ENCODE measurements at places on chromosomes 7 and 10.

GRCh38 chr7:7563269-7563668, 3.4 kb upstream of the MIOS start:
- DNase-seq = no peak

DNA sequence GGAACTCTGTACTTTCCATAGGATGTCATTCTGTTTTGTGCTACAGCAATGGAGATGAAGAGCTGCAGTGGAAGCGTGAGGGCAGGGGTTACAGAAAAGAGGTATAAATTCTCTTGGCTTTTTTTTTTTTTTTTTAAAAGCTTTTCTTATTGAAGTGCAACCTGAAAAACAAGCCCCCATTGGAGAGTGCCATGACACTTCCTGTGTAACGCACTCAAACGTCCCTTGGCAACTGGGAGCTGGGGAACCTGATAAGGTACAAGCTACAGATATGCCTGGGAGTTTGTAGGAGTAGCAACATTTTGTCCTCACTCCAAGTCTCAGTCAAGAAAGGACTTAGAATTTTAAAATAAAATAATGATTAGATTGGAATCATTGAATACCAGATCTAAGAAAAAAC, 512.1 kb downstream of the RPS24 start:
- no peak for DNase-seq

- no peak for DNase-seq
These were observed 151.5 kb upstream of the EEPD1 start for GRCh38 chr7:36001546-36001945.

DNA sequence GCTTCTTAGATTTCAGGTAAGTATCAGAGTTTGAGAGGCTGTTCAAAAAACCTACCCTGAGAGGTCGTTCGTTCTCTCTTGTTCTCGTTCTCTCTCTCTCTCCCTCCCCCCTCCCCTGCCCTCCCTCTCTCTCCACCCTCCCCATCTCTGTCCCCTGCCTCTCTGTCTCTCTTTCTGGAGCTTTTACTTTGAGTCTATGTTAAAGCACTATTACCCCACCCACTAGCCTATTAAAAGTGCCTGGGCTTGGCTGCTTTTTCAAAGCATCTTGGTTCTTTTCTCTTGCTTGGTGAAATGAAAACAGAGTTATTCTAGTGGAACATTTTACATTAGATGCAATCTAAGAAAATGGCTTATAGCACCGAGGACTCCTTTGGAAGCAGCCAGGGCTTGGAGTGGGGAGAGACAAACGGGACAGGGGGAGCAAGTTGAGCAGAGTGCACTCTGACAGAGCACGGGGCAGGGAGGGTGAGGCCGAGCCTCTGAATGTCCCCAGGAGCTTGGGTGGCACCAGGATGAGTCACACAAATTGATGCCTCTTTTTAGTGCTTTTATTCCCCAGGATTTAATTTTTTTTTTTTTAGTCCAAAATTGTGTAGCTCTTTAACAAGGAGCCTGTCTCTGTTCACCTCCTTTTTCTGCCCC, 134.3 kb downstream of the CFAP58 start:
- no peak for DNase-seq

DNA sequence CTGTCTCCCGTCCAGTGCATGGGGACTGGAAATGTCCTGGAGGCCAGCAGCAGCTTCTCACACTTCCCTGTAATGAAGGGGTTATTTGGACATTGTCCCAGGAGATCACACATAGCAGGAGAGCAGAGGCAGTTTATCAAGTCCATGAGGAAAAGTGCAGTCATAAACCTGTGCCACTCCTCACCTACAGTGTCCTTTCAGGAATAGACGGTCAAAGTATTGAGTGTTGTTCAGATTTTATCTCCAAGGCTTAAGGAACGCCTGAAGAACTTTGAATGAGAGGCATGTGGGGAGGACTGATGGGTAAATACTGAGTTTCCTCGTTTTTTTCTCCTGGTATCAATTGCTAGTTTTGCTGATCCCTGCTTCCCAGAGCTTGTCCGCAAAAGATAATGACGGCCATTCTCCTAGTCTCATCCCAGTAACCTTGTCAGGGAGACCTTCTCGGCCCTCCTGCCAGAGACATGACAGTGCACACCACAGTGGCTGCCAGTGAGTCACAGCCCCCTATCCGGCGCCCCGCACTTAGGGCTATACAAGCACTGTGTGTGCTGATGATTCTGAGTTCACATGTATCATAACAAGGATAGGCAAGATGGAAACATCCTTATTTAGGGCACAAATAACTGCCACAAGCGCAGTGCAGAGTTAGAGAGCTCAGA, 495.5 kb upstream of the MGMT start:
- DNase-seq = no peak

DNA sequence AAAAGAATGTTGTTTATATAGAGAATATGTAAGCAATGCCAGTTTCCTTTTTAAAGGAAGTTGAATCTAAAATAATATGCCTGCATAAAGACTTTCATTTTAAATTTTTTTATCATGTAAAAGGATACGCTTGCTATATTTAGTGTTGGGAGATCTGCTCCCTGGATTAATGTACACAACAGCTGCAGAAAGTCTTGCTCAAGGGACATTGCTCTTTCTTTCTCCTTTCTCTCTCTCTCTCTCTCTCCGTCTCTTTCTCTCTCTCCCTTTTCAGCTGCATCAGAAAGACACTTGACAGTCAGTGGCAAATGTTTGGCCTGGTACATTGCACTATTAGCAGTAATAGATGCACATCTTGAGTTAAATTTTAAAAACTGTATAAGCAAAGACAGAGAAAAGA, 739 bp downstream of the MYPN start:
- no peak for DNase-seq

GRCh38 chr7:44748948-44749731, 493 bp downstream of the ZMIZ2 start:
- DNase-seq = peak; percentile 20

- DNase-seq = peak; percentile 13
These were observed 15.9 kb downstream of the CAMK2B start for GRCh38 chr7:44309271-44310091.

DNA sequence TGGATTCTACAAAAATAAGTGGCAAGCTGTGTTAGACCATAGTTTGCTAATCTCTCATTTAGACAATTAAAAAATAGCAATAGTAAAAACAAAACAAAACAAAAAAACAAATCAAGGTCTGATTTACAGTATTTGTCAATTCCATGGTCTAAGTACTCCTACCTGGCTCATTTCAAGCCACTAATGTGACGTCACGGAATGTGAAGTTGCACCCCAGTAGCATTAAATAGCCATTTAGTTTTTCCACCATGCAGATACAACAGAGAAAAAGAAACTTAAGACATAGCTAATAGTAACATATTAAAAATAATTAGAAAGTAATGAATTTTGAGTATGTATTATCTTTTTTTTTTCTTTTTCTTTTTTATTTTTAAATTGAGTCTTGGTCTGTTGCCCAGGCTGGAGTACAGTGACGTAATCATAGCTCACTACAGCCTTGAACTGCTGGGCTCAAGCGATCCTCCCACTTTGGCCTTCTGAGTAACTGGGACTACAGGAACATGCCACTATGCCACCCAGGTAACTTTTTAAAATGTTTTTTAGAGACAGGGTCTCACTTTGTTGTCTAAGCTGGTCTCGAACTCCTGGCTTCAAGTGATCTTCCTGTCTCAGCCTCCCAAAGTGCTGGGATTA, 101.2 kb downstream of the MKX start:
- no peak for DNase-seq

GRCh38 chr7:141585592-141586510, 34.6 kb downstream of the AGK start:
- DNase-seq = no peak

DNA sequence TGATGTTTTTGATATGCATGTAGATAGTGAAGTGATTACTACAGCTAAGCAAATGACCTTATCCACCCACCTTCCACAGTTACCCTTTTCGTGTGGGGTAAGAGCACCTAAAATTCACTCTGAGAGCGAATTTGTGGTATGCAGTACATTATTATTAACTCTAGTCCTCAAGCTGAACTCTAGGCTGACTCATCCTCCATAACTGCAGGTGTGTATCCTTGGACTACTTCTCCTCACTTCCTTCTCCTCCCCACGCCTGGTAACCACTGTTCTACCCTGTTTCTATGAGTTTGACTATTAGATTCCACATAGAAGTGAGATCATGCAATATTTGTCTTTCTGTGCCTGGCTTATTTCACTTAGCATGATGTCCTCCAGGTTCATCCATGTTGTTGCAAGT, 484.6 kb downstream of the GATA3 start:
- DNase-seq = no peak

- no peak for DNase-seq
These were observed 263.8 kb upstream of the ZNF32 start for GRCh38 chr10:43912469-43912868.

DNA sequence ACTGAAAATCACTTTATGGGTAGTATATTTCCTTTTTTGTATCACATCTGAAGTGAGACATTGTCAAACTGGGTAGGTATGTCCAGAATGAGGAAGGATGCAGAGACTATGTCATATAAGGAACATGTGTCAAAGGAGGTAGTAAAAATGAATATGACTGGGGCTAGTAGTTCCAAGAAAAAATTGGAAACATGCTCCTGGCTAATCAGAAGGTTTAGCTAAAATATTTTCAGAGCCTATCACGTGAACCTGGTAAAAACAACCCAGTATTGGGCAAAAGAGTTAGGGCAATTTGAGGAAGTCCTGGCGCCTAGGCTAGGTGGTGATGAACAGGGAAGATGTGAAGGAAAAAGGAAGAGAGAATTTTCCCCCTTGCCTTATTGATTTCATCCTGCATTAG, 26.4 kb downstream of the ENTPD1 start:
- DNase-seq = no peak

DNA sequence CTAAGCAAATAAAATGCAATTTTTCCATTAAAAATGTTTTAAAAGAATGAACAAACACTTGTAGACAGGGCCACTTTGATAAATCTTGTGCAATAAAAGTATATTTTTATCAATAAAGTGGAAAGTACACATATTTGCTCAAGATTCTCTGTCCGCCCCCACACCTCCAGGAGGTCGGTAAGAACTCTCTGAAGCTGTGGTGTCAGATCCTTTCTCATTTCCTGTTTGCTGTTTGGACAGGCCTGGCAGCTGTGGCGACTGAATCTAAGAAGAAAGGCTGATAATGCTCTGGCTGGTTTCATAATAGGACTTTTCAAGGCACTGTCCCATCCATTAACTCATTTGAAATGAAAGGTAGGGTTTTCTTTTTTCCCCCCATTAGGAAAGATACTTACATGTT, 15.3 kb upstream of the ASB4 start:
- no peak for DNase-seq

DNA sequence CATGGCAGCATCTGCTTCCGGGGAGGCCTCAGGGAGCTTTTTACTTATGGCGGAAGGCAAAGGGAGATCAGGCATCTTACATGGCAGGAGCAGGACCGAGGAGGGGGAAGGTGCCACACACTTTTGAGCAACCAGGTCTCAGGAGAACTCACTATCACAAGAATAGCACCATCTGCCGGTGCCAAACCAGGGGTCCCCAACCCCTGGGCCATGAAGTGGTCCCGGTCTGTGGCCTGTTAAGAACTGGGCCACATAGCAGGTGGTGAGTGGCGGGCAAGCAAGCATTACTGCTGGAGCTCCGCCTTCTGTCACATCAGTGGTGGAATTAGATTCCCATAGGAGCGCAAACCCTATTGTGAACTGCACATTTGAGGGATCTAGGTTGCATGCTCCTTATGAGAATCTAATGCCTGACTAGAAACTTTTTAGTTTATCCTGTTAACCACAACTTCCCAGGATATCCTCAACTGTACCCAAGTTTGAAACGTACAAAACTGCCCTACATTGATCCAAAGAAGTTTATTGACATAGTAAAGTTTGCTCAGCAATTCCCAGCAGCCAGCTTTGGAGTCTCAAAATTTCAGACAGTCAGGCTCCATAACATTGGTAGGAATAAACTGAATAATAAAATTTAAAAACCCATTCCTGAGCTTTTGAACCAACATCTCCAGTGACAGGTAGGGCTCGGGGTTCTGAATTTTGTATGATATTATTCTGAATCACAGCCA, 228.4 kb upstream of the TAC1 start:
- DNase-seq = no peak

GRCh38 chr7:113519472-113519871, 399.3 kb downstream of the PPP1R3A start:
- DNase-seq = no peak

- no peak for DNase-seq
These were observed 46.1 kb downstream of the C1GALT1 start for GRCh38 chr7:7228472-7228871.

DNA sequence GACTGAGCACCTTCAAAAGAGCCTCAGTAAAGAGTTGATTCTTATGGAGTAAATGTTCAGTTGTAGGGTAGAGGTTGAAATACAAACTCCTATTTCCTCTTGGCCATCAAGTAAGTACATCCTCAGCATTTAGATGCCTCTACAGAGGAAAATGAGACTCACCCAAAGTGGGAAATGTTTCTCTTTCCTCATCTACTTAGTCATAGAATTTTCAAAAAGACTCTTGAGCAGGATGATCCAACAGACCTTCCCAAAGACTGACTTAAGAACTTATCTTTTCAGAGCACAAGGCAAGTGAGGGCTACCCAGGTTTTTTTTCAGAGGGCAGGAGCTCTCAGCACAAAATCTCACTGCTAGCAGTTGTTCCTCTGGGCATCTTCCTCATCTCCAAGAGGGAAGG, 449.1 kb downstream of the KCNMA1 start:
- DNase-seq = no peak

DNA sequence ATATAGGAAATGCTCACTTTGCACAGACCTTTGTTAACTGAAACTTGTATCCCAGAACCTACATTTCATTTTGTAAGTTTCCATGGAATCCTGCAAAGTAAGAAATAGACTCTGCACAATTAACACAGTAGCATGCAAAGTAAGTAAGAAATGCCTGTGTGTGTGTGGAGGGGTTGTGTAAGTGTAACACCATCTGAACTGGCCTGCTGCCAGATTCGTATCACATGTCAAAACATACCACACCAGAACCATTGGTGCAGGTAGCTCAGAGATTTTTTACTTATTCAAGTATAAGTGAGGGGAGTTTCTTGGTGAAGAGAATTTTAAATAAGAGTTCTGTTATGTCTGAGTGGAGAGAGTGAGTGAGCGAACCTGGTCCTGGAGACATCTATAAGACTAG, 17.9 kb upstream of the DDX21 start:
- no peak for DNase-seq

GRCh38 chr7:138105221-138105620, 29.0 kb downstream of the AKR1D1 start:
- DNase-seq = no peak

GRCh38 chr10:716821-717220, 27.4 kb upstream of the DIP2C start:
- no peak for DNase-seq

All from CD4-positive, alpha-beta T cell treated with Interleukin-12 subunit alpha and Interleukin-12 subunit beta, for 1 hour (primary cell).